ENCODE measurements at places on chromosomes 3 and 15.

- DNase-seq = no peak
Measured at GRCh38 chr3:5758699-5759098, 571.2 kb downstream of the EDEM1 start.

DNA sequence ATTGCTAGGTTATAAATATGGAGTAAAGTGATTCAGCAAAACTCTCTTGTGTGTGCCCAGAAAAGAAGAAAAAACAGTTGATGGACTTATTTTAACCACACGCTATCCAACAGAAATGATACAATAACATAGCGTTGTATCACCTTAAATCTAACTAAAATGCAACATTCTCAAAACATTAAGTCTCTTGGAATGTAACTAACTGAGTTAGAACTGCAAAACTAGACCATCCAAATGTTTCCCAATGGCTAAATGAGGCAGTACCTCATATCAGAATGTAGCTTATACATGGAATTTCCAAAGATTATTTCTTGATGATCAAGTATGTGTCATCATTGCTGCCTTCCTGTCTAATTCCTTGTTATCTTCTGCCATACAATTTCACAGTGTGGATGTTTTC, 187.9 kb downstream of the CNTN3 start:
- no peak for DNase-seq

DNA sequence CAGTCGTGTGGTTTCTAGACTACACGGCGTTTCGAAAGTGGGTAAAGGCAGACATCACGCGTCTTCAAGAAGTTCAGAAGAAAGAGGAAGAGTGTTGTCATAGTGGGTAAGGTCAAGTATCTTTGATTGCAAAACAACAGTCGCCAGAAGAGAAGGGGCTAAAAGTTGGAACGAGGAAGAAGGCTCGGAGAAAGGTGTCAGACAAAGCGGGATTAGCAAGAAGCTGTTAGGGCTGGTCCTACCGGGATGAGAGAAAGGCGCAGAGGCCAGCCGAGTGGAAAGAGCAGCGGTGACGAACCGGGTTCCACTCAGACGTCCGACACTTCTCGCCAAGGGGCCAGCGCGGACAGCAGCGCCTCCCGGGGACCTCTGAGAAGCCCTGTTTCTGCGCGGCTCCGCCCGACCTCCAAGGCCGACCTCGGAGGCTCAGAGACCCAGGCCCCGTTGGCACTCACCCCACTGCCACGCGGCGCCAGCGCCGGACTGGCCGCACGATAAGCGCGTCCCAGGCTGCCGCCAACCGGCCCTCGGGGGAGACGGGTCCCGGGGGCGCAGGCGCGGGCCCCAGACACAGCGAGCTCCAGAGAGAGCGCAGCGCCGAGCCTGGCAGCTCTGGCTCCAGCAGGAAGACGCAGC, 436 bp downstream of the ADPGK start:
- no peak for DNase-seq

GRCh38 chr3:53828581-53828980, 17.6 kb downstream of the CHDH start:
- DNase-seq = no peak

GRCh38 chr3:5190147-5190791, 2.8 kb downstream of the EDEM1 start:
- DNase-seq = no peak

DNA sequence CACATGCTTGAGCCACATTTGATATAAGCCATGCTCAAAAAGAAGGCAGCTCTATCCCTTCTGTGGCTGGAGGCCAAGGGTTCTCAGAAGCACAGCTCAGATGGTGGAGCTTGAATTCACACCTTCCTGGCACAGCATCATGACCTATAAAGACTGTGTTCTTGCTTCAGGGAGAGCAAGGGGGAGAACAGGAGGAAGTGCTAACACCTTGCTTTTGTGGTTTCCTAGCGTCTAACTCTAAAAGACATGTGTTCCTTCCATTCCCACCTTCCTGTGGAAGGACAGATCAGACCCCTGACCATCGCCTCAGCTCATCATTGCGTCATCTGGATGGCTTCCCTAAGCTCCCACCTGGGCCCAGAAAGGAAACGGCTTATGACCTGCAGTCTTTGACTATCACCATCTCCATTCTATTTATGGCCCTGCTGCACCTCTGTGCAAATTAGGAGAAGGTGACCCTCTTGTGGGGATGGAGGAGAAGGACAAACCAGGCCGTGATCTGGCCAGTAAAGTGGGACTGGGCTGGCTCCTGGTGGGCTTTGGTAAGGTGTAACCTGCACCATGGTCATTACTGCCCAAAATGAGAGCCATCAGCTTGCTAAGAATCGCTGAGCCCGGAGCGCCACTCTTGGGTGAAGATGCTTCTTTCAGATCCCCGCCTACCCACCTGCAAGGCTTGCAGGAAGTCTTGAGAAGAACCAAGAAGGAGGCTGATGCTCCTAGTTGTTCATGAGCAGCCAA, 128.5 kb downstream of the SERPINI1 start:
- no peak for DNase-seq

DNA sequence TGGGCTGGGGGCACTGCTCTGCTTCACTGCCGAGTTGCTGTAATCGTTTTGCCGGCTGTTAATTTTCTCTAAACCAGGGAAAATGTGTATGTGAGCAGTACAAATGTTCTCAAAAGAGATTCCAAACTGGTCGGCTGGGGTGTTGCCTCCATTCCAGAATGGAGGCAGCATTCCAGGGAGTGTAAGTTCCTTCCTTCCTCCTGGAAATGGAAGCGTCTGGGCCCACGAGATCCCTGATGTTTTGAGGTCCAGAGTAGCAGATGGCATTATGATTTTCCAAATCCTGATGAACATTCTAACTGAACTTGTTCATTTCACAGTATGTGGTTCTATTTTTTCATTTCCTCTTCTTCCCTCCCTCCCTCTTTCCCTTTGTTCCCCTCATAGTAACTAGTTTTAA, 64.4 kb upstream of the SKOR1 start:
- DNase-seq = no peak

DNA sequence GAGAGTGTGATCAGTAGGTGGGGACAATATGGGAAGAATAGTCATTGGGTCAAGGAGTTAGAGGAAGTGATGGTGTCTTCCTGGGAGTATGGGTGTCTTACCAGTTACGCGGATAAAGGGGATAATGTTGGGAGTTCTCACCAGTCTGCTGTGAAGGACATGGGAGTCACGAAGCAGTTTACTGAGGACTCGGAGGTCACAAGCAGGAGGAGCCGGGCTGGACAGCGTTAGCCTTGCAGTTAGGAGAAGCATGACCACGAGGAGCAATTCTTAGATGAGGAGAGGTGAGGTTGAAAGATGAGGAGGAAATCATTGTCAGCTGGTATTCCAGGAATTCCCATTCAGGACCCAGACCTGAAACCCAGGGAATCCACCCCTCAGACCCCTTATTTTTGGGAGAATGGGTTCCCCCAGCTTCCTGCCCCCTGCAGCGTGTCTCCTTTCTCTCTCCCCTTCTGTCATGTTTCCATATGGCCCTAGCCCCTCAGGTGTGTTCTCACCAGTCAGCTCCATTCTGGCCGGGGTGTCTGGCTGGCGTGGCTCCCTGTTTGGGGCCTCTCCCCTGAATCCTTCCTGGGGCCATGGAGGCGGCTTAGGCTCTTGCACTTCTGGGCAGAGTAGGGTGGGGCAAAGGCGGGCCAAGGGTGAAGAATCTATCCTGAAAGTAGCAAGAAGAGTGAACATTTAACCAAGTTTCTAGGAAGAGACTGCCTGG, 2.1 kb downstream of the THPO start:
- DNase-seq = no peak

DNA sequence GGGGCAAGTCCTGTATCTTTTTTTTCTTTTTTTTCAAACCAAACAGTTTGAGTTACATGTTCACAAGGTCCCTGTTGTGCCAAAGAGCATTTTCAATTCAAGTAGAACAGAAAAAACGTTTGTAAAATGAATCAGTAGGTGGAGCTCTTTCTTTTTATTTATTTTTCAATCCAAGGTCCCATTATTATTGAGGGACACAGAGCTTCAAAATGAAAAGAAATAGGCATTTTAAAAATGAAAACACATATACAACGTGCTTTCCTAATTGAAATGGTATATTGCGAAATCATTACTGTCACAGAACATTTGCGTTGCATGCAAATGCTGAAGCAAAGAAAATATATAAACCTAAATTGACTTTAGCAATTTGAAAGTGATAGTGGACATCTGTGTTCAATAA, 711.0 kb downstream of the MECOM start:
- DNase-seq = no peak

DNA sequence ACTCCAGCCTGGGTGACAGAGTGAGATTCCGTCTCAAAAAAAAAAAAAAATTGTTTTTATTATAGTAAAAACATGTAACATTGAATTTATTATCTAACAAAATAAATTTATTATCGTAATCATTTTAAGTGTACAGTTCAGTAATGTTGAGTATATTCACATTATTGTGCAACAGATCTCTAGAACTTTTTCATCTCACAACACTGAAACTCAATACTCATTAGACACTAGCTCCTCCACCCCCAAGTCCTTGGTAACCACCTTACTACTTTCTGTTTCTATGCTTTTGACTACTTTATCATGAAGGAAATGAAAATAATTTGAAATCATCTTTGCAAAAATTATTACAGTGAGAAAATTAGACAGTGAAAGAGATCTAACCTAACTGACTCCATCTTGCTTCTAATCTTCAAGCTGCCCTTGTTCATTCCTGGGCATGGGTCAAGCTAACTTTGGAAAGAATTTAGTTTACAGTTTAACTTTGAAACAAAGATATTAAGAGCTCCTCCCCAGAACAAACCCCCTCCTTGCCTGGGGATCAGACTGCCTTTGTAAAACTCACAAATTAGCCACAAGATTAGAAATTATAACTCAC, 15.0 kb upstream of the FYCO1 start:
- no peak for DNase-seq

DNA sequence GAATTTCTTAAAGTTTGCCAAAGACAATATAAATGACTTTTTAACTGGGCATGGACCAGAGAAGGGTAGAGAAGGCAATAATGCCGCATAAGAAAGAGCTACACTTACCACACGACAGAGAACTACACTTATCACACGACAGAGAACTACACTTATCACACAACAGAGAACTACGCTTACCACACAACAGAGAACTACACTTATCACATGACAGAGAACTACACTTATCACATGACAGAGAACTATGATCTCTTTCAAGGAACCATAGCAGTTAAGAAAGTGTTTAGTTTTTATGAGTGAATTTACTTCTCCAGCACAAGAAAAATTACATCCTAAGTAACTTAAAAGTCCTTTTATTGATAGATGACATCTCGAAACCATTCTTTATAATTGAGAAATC, 32.0 kb downstream of the DCUN1D1 start:
- no peak for DNase-seq

All from activated CD8-positive, alpha-beta memory T cell treated with anti-CD3 and anti-CD28 coated beads for 1 hour (primary cell).